Thoracic aorta (tissue), 2 donors: ENCODE measurements at places on chromosomes 11 and 22. TPM values are rescaled to one million over a fixed set of nuclear protein-coding genes. Genes with fewer than 3 reads are reported as not detected.

DNA sequence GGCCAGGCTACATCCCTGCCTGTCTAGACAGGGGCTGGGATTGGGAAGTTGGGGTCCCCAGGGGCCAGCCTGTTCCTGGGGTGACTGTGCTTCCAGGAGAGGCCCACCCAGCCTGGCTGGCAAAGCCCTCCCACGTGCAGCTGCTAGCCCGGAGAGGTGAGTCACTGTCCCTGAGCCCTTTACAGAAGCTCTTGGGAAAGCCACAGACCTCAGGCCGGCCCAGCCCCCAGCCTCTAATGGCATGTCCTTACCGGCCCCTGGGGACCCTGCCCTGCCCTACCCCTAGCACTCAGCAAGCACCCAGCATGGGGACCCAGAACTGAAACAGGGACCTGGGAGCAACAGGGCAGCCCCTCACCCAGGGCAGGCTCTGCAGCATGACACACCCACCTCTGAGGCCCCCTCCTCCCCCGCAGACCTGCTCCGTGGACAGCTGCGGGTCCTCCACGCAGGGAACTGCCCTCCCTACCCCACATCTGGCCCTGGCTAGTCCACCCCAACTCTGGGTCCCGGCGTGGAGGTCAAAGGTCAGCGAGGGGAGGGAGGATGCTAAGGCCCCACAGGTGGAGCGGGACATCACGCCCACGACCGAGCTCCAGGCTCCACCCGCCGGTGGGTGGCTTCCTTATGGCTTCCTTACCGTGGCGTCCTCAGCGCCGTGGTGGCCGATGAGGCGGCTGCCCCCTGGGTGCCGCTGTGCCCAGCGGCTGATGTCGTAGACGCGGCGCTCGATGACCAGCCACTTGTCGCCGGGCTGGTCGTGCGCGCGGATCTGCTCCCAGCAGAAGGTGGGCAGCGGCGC lies 615 bp downstream of the FADS3 start:
- peak; percentile 82 for DNase-seq

DNA sequence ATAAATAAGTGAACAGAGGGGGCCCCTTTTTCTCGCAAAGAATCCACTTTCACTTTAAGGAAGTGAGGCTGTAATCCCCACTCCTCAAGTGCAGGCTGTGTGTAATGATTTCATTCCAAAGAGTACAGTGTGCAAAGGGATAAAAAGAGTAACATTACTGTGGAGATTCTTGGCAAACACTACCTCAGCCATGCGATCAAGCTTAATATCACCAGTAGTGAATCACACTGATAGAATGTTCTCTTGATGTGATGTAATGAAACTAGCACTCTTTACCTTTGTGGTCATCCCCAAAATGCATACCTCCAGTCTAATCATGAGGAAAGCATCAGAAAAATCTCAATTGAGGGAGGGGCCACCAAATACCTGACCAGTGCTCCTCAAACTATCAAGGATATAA lies 246.1 kb upstream of the CHORDC1 start:
- no peak for DNase-seq

GRCh38 chr11:6350486-6350885 lies 30.2 kb upstream of the CAVIN3 start:
- DNase-seq: no peak

DNA sequence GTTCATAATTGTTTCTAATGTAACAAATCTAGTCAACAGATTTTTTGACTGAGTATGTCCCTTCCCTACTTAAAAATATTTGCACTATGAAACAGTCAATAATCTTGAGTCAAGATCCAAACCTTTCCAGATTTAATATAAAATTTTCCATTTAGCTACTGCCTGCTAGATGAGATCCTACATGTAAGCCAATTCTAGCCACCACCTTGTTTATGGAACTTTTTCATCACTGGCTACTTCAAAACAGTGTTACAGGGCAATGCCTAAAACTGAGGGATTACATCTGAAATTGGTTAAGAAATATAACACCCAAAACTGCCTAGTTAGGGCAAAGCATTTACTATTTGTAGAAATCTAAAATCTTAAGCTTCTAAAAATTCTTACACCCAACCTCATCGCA lies 10.5 kb upstream of the FUT4 start:
- no peak for DNase-seq

DNA sequence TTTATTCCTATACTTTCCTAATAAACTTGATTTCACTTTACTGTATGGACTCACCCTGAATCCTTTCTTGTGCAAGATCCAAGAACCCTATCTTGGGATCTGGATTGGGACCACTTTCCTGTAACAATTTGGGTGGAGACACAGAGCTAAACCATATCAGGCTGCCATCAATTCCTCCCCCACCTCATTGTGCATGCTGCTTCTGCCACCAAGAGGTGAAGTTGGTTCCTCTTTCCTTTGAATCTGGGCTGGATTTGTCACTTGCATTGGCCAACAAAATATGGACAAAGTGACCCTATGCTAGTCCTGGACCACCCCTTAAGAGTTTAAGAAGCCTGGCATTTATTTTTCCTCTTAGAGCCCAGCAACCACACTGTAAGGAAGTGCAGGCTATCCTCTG lies 39.4 kb upstream of the CEP295 start:
- DNase-seq: no peak

- no peak for DNase-seq
Observed at GRCh38 chr11:26193694-26194365, 138.1 kb upstream of the ANO3 start.

DNA sequence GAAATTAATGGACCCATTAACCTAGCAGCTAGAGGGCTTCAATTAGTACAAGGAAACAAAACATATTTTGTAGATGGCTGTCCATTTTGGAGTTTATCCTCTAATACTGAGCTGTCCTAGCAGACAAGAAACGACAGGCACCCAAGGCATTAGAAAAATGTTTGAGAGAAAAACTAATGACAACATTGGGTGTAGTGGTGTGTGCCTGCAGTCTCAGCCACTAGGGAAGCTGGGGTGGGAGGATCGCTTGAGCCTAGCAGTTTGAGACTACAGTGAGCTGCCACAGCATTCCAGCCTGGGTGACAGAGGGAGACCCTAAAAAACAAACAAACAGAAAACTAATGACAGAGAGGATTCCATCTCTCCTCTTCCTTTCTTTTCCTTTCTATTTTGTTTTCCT lies 1.5 kb downstream of the A4GALT start:
- no peak for DNase-seq

DNA sequence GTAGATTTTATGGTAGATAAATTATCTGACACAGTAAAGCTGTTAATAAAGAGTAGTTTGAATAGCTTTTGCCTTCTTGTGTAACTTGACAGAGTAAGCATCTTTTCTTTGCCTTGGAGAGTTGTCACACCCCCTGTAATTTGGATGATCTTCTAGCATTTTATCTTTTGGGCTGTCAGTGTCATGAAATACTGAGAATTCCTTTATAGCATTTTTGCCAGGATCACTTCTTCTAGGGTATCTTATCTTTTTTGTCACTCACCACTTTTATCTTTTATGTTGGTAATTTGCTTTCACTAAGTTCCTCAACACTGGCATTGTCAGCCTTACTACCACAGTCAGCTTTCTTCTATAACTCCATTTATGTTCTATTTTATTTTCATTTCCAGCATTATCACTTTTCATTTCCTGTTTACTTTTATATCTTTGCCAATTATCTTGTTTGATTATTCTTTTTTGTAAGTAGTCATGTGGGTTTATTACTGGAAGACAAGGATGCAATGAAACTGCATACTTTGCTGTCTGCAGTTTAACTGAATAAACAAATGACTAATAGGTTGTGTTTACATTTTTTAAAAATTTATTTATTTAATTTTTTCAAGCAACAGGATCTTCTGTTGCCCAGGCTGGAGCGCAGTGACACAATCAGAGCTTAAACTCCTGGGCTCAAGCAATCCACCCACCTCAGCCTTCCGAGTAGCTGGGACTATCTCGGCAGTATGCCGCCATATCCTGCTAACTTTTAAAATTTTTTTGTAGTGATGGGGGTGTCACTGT lies 28.1 kb upstream of the ACAT1 start:
- no peak for DNase-seq

- no peak for DNase-seq
Observed at GRCh38 chr11:7165911-7166310, 77.1 kb downstream of the RBMXL2 start.

- DNase-seq: no peak
Observed at GRCh38 chr11:65381716-65382032, 772 bp downstream of the SLC25A45 start.

Gene MS4A10
- total RNA-seq: not detected

Gene LSP1
- total RNA-seq: 23.6 TPM

Gene OR51B5
- 0.49 TPM for total RNA-seq

Gene CADM1
- total RNA-seq: 6.1 TPM
